Motor neuron (in vitro differentiated cells): ENCODE measurements at places on chromosomes 5 and 9. TPM values are rescaled to one million over a fixed set of nuclear protein-coding genes. Genes with fewer than 3 reads are reported as not detected.

GRCh38 chr9:134768332-134768708 is 112.3 kb upstream of the FCN2 start:
- ATAC-seq: no peak

- ATAC-seq: no peak
Measured at GRCh38 chr5:169910393-169910792, 69.9 kb downstream of the INSYN2B start.

GRCh38 chr9:111483439-111483857 is 735 bp downstream of the ECPAS start:
- ATAC-seq: no peak

GRCh38 chr5:172866802-172867748 is 33.0 kb downstream of the ERGIC1 start:
- ATAC-seq: no peak

DNA sequence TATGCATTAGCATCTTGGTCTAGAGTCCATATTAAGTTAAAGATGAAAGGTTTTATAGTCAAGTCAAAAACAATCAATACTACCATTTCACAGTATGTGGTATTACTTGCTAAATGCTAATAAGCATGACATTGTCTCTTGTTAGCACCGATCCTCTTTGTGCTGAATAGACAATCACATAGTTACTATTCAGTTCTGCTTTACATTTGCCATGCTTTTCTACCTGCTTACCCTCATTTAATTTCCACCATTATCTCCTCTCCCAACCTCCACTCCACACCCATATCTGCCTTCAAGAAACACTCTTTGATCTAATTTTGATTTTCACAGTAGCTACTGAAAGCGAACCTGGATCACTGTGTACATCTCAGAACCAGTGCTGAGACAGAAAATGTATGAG is 16.8 kb downstream of the MEGF9 start:
- ATAC-seq: no peak

The MED10 gene
- total RNA-seq: 83.1 and 87.1 TPM in 2 replicates

DNA sequence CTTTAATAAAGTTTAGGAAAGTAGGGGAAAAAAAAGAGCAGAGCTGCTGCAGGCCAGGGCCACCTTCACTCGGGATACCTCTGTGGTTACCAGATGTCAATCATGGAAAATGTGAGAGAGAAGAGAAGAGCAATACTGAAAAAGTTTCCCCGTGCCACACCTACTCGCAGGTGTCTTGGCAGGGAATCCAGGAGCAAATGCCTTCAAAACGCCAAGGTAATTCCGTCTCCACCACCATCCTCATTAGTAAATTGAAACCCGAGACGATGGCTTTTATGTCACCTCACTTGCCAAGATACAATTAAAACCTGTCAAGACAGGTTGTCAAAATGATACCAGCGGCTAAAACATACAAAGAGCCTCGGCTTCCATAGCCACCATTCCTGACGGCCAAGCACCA is 49.7 kb downstream of the FAM81B start:
- no peak for ATAC-seq

The PHF19 gene
- total RNA-seq: 26.7 and 32.0 TPM in 2 replicates

- no peak for ATAC-seq
Measured at GRCh38 chr9:110895147-110895905, 142.9 kb downstream of the LPAR1 start.

GRCh38 chr5:81286059-81286617 is 15.2 kb upstream of the ZCCHC9 start:
- no peak for ATAC-seq

DNA sequence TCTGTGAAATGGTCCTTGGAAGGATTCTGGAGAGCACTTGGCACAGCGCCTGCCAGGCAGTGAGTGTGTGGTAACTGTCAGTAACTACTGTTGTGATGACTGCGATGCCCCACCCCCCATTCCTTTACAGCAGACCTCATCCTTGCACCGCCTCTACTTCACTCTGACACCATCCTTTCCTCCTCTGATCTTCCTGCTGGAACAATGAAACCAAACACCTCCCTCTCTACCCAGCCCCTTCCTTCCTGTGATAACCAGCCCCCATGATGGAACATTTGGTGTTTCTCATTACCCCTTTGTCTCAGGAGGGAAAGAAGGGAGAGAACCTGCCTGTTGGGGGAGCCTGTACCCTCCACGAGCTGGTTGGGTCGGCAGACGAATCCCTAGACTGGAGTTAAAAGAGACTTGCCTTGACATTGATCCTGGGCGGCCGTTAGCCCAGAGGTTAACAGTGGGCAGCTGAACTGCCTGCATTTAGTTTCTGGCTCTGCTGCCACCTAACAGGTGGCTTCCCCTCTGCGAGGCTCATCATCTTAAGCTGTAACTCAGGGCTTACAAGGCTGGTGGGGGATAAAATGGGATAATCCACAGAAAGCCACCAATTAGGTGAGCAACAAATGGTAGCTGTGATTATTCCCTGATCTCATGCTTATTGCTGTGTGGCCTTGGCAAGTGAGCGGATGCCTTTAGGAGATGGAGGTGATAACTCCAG is 34.2 kb upstream of the GRPEL2 start:
- ATAC-seq: peak; percentile 31

- ATAC-seq: no peak
Measured at GRCh38 chr9:37002036-37002412, 32.0 kb downstream of the PAX5 start.

The INSL6 gene
- 1.00 and 1.3 TPM in 2 replicates for total RNA-seq

GRCh38 chr9:137055385-137056364 is 1.8 kb upstream of the ENTPD2 start:
- peak; percentile 81 for ATAC-seq

GRCh38 chr5:55377810-55378209 is 70.0 kb downstream of the MTREX start:
- no peak for ATAC-seq

DNA sequence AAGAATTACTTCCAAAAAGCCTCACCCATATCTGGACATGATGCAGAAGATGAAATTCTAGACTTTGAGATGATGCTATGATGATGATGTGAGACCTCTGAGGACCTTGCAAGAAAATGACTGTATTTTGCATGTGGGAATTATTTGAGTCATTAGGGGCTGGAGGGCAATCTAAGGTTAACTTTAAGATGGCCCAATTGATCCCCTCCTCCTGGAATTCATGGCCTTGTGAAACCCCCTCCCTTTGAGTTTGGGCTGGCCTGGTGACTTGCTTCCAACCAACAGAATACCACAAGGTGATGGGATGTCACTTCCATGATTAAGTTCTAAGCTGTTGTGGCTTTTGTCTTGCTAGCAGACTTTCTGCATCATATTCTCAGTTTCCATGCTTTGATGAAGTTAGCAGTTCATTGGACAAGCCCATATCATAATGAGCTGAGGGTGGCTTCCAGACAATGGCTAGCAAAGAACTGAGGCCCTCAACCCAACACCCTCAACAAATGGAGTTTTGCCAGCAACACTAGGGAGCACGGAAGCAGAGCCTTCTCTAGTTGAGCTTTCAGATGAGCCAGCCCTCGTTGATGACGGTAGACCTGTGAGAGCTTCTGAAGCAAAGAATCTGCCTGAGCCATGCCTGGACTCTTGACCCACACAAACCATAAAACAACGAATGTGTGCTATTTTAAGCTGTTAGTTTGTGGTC is 7.4 kb upstream of the AMACR start:
- no peak for ATAC-seq

DNA sequence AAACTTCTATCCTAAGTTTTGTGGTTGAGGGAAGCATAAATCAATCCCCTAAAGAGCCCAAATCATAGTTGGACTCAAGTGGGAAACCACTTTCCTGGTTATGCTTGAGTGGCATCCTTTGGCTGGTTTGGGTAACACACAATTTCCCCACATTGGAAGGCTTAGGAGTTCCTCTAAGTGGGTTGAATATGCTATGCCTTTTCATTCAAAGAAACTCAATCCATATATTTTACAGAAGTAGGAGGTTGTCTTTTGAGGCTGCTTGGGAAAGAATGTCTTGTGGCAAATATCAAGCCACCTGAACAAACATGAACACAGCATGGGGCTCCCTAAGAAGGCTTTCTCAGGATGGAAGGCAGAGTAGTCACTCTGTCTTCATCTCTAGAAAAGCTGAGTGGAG is 121.1 kb downstream of the SPATA31D1 start:
- peak; percentile 34 for ATAC-seq

DNA sequence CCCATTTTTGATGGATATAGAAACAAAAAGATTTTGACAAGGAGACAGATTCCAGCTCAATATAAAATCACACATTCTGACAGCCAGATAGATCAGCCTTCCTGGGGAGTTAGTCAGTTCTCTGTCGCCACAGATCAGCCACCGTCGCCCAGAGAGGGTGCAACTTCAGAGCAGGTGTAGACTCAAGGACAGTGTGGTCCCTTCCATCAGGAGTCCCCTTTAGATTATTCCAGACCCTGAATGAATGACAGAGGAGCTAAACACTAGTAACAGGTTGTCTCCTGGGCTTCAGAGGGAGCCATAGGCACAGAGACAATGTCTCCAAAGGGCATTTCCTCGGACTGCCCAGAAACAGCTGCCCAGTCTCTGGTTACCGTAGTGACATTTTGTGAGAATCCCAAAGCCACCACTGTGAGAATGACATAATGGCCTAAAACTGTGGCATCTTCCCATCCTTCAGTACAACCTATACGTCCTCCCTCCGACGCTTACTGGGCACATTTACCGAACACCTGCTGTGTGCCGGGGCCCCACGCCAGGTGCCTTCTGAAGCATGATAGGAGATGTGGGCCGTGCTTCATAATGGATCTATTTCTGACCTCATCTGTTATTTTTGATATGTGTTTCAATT is 47.4 kb upstream of the SLC2A8 start:
- no peak for ATAC-seq

DNA sequence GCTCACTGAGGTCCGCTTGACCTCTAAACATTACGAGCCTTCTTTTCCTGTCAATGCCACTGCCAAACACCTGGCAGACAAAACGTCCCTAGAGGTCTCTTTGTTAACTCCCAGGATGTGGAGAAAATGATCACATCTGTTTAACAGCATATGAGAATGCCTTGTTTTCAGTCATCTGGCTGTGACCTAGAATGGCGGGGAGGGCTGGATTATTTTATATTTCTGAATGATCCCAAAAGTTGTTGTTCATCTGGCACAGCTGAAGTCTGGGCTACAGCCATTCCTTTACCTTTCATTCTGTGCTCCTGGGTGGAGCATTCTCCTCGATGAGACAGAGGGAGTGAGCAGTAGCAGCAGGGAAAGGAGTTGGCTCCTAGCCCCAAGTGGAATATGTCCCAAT is 138.2 kb downstream of the PRDM6 start:
- ATAC-seq: no peak

The SLC22A4 gene
- total RNA-seq: 1.1 and 1.4 TPM in 2 replicates

DNA sequence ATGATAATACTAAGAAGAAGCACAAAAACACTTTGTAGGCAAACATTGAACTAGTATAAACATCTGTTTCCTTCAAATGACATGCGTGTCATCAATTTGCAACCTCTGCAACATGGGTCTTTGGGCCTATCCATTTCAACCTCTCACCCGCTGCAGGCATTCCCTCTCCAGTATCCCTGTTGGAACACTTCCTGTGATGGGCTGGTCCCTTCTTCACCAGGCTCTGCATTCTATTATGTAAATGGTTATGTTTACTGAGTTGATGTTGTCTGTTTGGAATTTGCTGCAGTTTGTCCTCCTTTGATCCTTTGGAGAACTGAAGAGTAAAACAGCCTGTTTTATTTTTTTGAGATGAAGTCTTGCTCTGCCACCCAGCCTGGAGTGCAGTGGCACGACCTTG is 16.6 kb upstream of the TBC1D2 start:
- peak; percentile 97 for ATAC-seq

- peak; percentile 93 for ATAC-seq
Measured at GRCh38 chr5:42423285-42424165, at the start of gene GHR. Gene GHR, plus strand, starts transcription at chr5:42423439. Its CDS starts 142,436 bp downstream, at chr5:42565875.

The PNPLA7 gene
- total RNA-seq: 1.5 and 1.8 TPM in 2 replicates

The OR1J2 gene
- total RNA-seq: 0.23 TPM in 1 of 2 replicates, not detected in the other

DNA sequence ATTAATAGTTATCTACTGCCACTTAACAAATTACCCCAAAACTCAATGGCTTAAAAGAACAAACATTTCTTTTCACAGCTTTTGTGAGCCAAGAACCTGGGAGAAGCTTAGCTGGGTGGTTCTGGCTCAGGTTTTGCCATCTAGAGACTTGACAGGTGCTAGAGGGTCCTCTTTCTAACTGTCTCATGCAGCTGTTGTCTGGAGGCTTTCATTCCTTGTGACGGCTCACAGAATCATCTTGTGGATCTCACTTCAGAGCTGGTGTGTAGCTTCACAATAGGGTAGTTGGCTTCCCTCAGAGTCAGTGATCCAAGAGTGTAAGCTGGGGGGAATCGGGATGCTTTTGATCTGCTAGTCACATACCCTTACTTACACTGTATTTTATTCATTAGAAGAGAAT is 81.2 kb upstream of the APC start:
- no peak for ATAC-seq

DNA sequence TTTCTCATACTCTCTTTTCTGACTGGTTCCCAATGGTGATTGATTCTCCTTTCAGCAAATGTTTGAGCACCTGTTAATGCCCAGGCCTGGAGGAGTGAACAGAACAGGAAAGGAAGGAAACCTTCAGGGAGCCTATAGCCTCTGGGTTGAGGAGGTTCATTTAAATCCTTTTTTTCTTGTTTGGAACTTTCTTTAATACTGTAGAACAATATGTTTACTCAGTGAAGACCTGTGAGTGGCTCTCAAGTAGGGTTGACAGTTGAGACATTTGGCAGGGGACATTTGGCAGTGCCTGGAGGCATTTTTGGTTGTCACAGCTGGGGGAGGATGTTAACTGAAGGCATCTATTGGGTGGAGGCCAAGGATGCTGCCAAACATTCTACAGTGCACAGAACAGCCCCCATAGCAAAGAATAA is 6.1 kb upstream of the FAM120AOS start:
- ATAC-seq: no peak

GRCh38 chr9:124617477-124618141 is 110.4 kb upstream of the NR5A1 start:
- ATAC-seq: peak; percentile 98

- ATAC-seq: no peak
Measured at GRCh38 chr9:100445161-100445902, 18.4 kb downstream of the MSANTD3 start.

The LHFPL2 gene
- 62.1 and 97.5 TPM in 2 replicates for total RNA-seq

- ATAC-seq: peak; percentile 53
Measured at GRCh38 chr5:144142139-144142823, 28.2 kb downstream of the YIPF5 start.

DNA sequence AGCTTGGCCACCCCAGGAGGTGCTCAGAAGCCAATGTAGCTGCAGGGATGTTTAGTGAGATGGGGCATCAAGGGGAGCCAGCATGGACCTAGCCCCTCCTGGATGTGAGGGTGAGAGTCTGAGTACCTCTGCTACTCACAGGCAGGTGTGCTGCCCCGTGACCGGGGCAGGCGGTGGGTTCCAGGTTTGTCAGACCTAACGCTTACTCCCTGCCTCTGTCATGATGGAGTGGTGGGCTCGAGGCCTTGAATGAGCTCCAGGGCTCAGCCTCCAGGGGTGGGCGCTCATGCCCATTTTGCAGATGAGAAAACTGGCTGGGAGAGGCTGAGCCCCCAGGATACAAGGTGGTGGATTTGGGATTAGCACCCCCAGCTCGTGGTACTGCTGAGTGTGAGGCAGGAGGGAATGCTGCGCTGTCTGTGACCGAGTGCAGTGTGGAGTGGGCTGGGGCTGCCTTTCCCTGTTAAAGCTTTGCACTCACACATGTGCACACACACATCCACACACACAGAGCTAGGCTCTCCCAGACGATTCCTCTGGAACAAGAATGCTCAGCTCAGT is 1.5 kb downstream of the RXRA start:
- ATAC-seq: no peak
